CD4-positive, alpha-beta T cell treated with Interferon gamma for 1 hour (primary cell): ENCODE measurements at places on chromosomes 2 and 18.

DNA sequence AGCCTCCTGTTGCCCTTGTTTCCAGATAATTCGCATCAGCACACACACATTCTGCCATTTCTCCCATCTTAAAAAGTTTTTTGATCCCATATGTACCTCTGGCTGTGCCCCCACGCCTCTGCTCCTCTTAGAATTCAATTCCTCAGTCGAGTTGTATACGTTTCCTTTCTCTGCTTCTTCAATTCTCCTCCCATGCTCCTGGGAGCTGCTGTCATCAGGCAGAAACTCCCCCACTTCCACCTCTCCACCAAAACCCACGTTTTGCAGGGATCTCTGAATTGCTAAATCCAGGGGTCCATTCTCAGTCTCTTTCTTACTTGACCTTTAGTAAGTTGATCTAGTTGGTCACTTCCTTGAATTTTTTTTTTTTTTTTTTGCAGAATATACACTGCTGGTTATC is 98.8 kb downstream of the VWA3B start:
- no peak for DNase-seq

- no peak for DNase-seq
Measured at GRCh38 chr2:1698188-1698945, 45.9 kb downstream of the PXDN start.

- no peak for DNase-seq
Measured at GRCh38 chr2:55869637-55870325, 53.8 kb downstream of the EFEMP1 start.

GRCh38 chr18:43868497-43868995 is 591.3 kb upstream of the SYT4 start:
- DNase-seq = no peak

- no peak for DNase-seq
Measured at GRCh38 chr2:132725148-132725547, 55.1 kb upstream of the LYPD1 start.

GRCh38 chr2:205543937-205544702 is 138.2 kb upstream of the NRP2 start:
- DNase-seq = no peak

DNA sequence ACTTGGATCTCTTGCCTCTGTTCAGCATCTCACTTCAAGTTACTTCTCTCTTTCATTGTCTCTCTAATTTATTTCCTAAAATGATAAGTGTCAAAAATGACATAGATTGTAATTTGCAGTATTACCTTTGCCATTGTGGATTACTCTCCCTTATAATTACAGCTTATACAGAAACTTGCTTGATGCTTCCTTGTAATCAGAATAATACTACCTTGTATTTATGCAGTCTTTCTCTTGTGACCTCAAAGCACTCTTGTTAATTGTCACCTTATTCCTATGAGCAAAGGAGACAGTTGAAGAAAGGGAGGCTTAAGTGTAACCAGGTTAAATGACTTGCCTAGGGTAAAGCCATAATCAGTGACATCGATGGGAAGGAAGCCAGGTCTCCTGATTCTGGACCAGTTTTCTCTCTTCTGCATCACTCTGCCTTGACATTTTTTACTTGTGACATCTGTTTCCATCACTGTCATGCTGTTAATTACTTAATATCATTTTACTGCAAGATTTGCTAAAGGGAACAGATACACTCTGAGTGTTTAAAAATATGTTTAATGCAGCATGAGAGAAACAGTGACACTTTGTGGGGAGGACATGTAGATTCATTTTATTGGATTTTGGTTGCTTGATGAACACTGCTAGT is 388.6 kb downstream of the PARD3B start:
- no peak for DNase-seq

GRCh38 chr2:156511803-156512202 is 75.6 kb downstream of the GPD2 start:
- no peak for DNase-seq

GRCh38 chr2:44840503-44840850 is 101.0 kb upstream of the SIX3 start:
- no peak for DNase-seq

GRCh38 chr2:119263656-119264055 is 40.0 kb downstream of the STEAP3 start:
- no peak for DNase-seq

DNA sequence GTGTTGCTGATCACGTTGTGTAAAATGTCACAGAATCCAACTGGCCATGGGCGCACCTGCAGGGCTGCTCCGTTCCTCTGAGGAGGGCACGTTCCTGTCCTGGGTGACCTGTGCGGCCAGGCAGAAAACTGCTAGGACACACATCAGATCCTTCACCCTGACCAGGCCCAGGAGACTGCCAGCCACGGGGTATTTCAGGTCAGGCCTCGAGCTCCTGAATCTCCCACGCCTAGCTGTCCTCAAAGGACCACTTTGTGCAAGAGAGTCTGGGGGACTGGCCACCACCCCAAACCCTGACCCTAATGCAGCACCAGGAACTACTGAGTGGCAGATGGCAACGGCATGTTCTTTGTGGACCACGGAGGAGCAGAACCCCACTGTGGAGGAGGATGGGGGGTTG is 11.1 kb downstream of the PRLH start:
- DNase-seq = no peak

DNA sequence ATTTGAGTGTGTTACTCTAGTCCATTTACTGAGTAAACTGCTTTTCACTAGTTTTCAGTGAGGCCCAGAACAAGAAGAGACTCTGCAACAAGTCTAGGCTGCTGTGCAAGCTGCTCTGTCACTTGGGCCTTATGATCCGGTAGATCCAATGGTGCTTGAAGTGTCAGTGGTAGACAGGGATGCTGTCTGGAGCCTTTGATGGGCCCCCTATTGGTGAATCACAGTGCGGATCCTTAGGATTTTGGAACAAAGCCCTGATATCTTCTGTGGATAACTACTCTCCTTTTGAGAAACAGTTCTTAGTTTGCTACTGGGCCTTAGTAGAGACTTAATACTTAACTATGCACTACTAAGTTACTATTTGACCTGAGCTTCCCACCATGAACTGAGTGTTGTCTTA is 150.2 kb downstream of the TMEFF2 start:
- DNase-seq = no peak

- no peak for DNase-seq
Measured at GRCh38 chr18:46282646-46283045, 178.5 kb downstream of the HAUS1 start.

DNA sequence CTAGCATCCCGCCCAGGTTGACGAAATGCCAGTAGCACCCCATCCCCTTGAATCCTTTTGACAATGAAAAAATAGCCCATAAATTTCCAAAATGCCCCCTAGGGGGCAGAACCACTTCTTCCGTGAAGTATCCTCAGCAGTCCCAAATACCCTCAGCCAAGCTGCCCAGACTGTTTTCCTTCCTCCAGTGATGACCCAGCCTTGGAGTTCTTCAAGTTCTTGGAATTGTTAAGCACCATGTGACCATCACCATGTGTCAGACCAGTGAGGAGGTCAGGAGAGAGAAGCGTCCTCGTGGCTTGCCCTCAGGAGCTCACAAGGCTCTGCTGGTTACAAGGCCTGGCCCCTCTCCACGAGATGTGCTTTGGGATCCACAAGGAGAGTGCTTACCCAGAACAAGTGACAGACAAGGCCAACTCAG is 1.4 kb upstream of the SLC23A3 start:
- DNase-seq = no peak
